ENCODE measurements at places on chromosomes 4 and X.

- no peak for DNase-seq
Measured at GRCh38 chr4:71290074-71290473, 48.7 kb upstream of the SLC4A4 start.

- DNase-seq, result no peak
Measured at GRCh38 chrX:100994352-100995281, 25.1 kb downstream of the ARL13A start.

DNA sequence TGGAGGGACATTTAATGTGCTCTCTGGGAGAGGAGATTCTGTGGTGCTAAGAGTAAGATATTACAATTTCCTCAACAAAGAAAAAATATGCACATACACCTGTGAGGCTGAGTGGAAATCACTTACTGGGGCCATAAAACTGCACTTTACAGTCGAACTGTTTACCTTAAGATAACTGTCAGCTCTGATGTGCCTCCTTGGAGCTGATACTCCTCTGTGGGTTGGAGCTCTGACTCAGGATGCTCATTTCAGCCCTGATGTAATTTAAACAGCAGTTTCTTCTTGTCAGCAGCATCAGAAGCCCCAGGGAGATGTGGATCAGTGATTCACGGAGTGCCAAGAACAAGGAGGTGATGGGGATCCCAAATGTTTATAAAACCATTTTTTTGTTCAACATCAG lies 241.9 kb upstream of the SFRP2 start:
- no peak for DNase-seq

GRCh38 chr4:44522761-44523445 lies 74.3 kb upstream of the KCTD8 start:
- no peak for DNase-seq

DNA sequence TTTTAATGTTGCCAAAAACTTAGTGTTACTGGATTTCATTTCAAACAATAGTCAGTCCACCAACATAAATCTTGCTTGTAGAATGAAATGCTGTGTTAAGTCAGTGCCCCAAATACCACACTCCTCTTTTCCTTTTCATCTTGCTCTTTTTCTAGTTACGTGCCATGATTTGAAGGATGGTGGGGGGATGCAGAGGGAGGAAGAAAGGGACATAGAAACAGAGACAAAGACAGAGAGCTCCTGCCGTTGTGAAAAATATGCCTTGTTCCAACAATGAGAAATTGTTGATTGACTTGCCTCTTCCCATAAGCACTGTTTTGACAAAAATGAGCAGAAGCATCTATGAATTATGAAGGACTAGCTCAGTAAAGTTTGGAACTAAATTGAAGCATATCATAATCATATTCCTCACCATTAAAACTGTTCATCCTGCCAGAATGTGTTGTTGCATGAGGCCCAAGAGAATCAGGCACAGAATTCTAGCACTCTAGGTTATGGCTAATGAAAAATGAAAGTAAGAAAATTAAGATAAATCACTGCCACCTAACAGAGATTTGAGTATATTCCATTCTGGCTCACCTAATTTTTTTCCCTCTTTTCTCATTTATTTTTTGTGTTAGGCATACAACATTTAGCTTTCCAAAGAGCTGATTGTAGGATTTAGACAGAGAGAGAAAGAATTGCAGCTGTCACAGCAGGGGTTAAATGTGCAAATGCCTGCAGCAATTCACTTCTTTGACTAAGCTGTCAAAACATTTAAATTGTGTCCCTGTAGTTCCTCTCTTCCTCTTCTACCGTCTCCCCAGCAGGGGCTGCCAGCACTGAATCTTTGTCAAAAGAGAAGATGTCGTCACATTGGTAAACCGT lies 111.6 kb upstream of the PTPN13 start:
- DNase-seq, result no peak

- DNase-seq, result no peak
Measured at GRCh38 chrX:131650637-131651410, 107.0 kb downstream of the OR13H1 start.

GRCh38 chrX:150869450-150869849 lies 29.0 kb downstream of the CD99L2 start:
- no peak for DNase-seq

DNA sequence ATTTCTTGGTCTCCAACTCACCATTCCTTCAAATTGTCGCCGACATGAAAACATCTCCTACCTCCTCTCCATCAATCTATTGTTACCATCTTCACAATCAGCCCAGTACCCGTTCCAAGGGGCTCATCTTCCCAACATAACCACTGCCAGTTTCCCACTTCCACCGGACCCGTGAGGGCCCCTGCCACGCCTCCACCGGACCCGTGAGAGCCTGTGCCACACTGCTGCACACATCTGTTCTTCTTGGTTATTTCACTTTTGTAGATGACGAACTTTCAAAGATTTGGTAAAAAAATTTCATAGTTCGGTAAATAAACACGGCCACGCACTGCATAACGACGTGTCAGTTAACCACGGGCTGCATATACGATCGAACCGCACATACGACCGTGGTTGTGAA lies 65.0 kb downstream of the FAT1 start:
- no peak for DNase-seq

- DNase-seq, result no peak
Measured at GRCh38 chrX:119648421-119648775, 42.2 kb upstream of the NKRF start.

GRCh38 chr4:42906891-42907759 lies 14.6 kb downstream of the GRXCR1 start:
- no peak for DNase-seq

DNA sequence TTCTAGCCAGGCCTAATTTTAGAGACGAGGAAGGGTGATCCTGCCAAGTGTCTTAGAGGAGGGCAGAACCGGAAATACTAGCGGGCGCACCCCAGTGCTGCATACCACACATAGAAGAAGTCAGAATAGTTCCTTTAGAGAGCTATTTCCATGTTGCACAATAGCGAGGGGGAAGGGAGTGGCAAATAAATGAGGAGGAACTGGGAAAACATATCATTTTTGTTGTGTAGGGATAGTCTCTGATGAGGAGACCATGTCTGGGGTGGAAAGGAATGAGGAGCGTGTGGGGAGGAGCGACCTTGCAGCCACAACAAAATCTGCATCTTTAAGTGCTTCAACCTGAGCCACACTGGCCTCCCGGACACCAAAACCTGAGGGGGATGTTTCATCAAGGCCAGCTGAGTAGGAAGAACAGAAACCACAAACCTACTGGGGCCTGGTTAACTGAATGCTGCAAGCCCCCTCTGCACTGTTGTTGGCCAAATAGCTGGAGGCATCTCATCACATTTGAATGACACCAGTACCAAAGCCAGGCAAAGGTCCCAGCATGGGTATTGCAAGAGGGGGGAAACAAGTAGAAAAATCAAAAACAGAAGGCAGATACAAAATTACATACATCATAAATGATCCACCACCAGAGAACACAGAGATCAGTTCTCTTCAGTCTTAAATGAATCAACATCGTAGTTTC lies 26.7 kb upstream of the C1QTNF7 start:
- no peak for DNase-seq

DNA sequence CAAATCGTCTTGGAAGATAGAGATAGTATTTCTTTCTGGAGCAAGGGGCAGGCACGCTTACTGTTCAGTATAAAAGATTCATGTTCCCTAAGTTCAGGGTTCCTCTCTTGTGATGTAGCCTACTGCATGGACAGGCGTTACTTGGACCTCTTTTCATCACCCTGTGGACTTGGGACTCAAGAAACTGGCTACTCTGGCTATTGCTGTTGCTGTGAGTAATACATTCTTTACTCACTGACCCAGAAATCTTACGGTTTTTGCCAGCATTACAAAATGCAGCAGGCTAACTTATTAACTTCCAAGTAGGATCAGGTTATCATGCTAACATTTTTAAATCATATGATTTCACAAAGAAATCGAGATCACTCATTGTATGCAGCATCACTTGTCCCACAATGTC lies 12.8 kb upstream of the GUCY1B1 start:
- DNase-seq, result no peak

GRCh38 chr4:147334478-147334877 lies 146.4 kb upstream of the EDNRA start:
- no peak for DNase-seq

DNA sequence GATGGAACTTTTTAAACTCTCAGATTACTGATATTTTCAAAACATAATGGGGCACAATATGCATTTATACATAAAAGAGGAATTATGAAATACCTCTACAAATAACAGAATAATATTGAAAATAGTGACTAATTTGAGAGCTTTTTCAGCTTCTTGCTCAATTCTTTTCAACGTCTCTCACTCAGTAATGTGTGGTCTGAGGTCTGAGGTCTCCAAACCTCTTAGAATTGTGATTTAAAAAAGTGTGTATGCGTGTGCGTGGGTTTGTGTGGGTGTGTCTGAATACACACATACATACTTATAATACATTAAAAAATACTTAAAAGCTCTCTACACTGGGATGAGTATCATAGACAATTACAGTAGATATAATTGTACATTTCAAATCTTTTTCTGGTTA lies 7.9 kb downstream of the NDNF start:
- DNase-seq, result no peak

GRCh38 chr4:176735300-176735699 lies 57.4 kb downstream of the VEGFC start:
- no peak for DNase-seq

GRCh38 chrX:71922686-71923085 lies 12.0 kb downstream of the NHSL2 start:
- no peak for DNase-seq
